ENCODE measurements at places on chromosomes 12 and 14. TPM values are rescaled to one million over a fixed set of nuclear protein-coding genes. Genes with fewer than 3 reads are reported as not detected.

The VRK1 gene
- 8.5 TPM for total RNA-seq

DNA sequence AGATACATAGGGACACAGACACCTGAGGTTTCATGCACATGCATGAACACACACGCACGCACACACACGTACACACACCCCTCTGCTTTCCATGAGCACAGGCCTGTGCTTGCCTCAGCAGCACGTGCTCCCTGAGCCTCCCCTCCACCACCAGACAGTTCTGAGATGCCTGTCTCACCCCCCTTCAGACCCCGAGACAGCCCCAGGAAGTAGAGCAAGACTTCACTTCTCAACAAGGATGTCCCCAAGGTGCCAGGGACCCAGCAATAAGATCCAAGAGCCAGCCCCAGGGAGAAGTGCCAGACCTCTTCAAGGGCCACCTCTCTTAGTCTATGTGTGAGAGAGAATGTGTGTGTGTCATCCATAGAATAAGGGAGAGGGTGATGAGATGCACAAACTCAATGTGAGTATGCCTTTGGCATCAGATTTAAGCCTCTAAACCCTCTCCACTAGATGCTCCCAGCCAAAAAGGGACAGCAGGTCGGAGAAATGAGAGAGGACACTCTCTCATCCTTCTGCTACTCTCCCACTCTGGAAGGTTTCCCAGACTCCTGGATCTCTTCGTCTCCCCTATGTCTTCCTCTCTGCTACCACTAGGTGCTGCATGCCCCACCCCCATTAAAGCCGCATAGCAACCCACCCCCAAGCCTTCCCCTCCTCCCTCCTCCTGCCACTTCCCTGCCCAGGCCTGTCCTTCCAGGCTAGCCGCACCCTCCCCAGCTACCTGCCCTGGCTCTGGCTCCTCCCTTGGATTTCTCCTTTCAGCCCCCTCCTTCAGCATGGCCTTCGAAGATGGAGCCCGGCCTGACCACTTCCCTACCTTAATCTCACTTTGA, 7.7 kb downstream of the RARG start:
- no peak for DNase-seq
- H3K27me3 ChIP-seq, result no peaks in the 10 kb centered on the region
- H3K4me3 ChIP-seq, result no peak overlapping the region
- H3K27ac ChIP-seq, result no peak overlapping the region
- H3K36me3 ChIP-seq, result no peaks in the 10 kb centered on the region

DNA sequence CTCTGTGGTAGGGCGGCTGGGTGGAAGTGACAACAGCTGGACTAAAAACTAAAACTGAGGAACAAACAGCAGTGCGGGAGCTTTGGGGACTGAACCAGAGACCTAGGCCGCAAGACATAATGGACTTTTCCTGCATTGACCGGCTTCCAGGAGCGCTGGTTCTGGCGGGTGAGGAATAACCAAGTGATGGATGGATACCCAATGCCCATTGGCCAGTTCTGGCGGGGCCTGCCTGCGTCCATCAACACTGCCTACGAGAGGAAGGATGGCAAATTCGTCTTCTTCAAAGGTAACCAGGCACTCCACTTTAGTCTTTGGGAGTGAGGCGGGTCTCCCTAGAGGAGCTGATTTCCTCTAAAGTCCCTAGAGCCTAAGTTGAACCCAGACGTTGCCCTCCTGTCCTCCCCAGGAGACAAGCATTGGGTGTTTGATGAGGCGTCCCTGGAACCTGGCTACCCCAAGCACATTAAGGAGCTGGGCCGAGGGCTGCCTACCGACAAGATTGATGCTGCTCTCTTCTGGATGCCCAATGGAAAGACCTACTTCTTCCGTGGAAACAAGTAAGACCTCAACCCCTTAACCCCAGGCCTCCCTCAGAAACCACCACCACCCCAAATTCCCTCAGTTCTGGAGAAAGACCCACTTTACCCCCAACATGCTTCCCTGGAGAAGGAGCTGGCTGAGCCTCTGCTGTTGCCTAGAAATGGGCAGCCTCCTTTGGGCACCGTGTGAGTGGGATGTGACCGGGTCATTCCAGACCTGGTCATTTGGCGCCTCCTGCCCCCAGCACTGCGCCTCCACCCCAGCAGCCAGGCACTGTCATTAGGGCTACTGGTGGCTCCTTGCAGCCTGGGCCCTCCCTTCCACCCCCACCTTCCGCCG, 8.1 kb downstream of the MMP14 start:
- no peaks in the 10 kb centered on the region for H3K36me3 ChIP-seq
- no peak for DNase-seq
- H3K4me1 ChIP-seq, result no peaks in the 10 kb centered on the region
- H3K4me3 ChIP-seq, result no peak overlapping the region

GRCh38 chr14:94992046-94992445, 165.3 kb downstream of the DICER1 start:
- no peaks in the 10 kb centered on the region for H3K4me1 ChIP-seq
- no peak overlapping the region for H3K27ac ChIP-seq

DNA sequence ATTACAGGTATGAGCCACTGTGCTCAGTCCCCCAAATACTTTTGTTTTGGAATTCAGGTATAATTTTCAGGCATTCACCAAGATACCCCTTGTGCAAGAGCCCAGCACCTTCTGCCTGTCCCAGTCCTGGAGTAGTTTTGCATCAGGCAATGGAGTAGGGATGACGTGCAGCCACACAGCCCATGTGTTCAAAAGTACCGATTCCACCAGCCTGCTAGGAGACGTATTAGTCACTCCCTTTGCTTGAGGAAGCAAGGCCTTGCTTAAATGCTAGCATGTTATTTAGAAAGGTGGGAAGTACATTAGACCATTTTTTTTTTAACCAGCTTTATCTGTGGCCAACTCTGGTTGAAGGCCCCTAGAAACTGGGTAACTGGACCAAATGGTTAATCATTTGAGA, 15.0 kb upstream of the GALNT16 start:
- peaks cover 9% of the 10 kb centered on the region for H3K36me3 ChIP-seq
- H3K27ac ChIP-seq, result no peak overlapping the region
- H3K4me1 ChIP-seq, result no peaks in the 10 kb centered on the region
- H3K4me3 ChIP-seq, result no peak overlapping the region
- no peak for DNase-seq

GRCh38 chr14:64500088-64500487, 3.5 kb downstream of the ZBTB25 start:
- H3K4me3 ChIP-seq, result no peak overlapping the region
- H3K27me3 ChIP-seq, result no peaks in the 10 kb centered on the region
- H3K4me1 ChIP-seq, result peaks cover 19% of the 10 kb centered on the region
- H3K36me3 ChIP-seq, result no peaks in the 10 kb centered on the region
- no peak for DNase-seq

DNA sequence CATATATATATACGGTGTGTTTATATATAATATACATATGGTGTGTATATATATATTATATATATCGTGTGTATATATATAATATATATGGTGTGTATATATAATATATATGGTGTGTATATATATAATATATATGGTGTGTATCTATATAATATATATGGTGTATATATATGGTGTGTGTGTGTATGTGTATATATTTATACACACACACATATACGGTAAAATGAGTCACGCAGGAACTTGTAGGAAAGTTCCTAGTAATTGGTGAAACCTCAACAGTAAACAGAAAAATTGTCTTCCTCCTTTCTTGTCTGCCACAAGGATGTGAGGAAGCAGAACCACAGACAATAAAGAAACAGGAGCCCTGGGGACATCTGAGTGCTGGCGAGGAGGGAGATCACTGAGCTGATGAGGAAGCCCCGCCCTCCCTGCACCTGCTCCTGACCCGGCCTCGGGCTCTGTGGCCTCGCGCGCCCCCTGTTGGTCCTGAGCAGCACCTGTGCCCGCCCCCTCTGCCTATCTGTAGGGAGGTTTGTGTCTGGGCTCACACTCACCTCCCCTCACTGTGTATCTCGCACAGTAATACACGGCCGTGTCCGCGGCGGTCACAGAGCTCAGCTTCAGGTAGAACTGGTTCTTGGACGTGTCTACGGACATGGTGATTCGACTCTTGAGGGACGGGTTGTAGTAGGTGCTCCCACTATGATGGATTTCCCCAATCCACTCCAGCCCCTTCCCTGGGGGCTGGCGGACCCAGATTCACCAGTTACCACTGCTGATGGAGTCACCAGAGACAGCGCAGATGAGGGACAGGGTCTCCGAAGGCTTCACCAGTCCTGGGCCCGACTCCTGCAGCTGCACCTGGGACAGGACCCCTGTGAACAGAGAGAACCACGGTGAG, 1079.4 kb downstream of the TMEM121 start:
- peak; percentile 87 for DNase-seq
- H3K27me3 ChIP-seq, result no peaks in the 10 kb centered on the region
- no peak overlapping the region for H3K27ac ChIP-seq
- H3K4me3 ChIP-seq, result no peak overlapping the region
- no peaks in the 10 kb centered on the region for H3K4me1 ChIP-seq

The LYZ gene
- total RNA-seq, result 107 TPM

DNA sequence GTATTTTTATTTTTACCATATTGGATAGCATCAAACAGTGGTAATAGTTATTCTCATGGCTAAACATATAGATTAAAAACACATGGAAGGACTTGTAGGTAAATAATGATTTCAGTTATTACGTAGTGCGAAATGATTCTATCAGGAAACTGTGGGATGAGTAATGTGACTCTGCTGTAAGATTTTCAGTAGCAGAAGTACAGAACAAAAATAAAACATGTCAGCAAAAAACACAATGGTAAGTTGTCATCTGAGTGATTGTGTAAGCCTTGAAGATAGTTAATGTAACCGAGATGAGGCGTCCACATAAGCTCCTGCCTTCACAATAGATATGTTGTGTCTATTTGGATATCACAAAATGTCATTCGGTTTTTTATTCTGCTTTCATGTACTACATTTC, 99.8 kb downstream of the BORCS5 start:
- H3K27ac ChIP-seq, result peak overlapping the region; percentile 40
- no peaks in the 10 kb centered on the region for H3K27me3 ChIP-seq

- H3K4me3 ChIP-seq, result no peak overlapping the region
- H3K27me3 ChIP-seq, result no peaks in the 10 kb centered on the region
- no peaks in the 10 kb centered on the region for H3K4me1 ChIP-seq
- no peak overlapping the region for H3K27ac ChIP-seq
- DNase-seq, result no peak
Measured at GRCh38 chr12:99170037-99170436, 477.5 kb upstream of the GARIN6 start.

- H3K36me3 ChIP-seq, result no peaks in the 10 kb centered on the region
- H3K4me3 ChIP-seq, result no peak overlapping the region
- H3K27ac ChIP-seq, result no peak overlapping the region
- no peak for DNase-seq
- H3K27me3 ChIP-seq, result no peaks in the 10 kb centered on the region
Measured at GRCh38 chr12:33555128-33555527, 115.5 kb upstream of the SYT10 start.

DNA sequence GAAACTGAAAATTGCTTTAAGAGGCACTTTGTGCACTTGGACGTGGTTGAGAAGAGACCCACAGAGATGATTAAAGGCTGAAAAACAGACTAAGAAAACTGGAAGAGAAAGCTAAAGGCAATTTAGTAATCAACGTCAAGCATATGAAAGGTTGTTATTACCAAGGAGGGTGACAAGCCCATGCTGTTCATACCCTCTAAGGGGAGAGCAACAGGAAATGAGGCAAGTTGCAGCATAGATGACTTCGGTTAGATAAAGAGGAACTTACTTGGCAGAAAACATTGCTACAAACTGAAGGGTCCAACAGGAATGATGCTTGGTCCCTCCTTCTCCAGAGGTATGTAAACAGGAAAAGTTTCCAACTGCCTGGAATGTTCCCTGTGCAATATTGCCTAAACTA, 107.8 kb downstream of the DUSP6 start:
- no peak overlapping the region for H3K27ac ChIP-seq
- H3K27me3 ChIP-seq, result no peaks in the 10 kb centered on the region
- H3K4me3 ChIP-seq, result no peak overlapping the region
- no peaks in the 10 kb centered on the region for H3K36me3 ChIP-seq
- no peak for DNase-seq

DNA sequence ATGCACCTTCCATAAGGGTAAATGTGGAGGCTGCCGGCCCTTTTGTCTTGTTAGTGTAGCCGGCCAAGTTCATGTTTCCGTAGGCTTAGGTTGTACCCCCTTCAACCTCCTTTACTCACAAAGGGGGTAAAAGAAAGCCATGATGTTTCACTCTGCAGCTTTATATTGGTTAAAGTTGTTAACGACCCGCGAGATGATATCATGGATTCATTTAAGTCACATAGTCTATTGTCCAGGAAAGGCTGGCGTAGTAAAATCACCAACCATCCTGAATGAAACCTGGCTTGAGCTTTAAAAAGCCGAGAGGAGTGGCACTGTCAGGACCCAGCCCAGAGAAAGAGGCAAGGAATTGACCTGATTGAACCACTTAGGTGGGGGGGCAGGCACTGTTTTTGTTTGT, 1.3 kb downstream of the UNG start:
- H3K27ac ChIP-seq, result peak overlapping the region; percentile 86
- H3K4me3 ChIP-seq, result peak overlapping the region; percentile 82
- no peaks in the 10 kb centered on the region for H3K36me3 ChIP-seq
- H3K4me1 ChIP-seq, result no peaks in the 10 kb centered on the region

DNA sequence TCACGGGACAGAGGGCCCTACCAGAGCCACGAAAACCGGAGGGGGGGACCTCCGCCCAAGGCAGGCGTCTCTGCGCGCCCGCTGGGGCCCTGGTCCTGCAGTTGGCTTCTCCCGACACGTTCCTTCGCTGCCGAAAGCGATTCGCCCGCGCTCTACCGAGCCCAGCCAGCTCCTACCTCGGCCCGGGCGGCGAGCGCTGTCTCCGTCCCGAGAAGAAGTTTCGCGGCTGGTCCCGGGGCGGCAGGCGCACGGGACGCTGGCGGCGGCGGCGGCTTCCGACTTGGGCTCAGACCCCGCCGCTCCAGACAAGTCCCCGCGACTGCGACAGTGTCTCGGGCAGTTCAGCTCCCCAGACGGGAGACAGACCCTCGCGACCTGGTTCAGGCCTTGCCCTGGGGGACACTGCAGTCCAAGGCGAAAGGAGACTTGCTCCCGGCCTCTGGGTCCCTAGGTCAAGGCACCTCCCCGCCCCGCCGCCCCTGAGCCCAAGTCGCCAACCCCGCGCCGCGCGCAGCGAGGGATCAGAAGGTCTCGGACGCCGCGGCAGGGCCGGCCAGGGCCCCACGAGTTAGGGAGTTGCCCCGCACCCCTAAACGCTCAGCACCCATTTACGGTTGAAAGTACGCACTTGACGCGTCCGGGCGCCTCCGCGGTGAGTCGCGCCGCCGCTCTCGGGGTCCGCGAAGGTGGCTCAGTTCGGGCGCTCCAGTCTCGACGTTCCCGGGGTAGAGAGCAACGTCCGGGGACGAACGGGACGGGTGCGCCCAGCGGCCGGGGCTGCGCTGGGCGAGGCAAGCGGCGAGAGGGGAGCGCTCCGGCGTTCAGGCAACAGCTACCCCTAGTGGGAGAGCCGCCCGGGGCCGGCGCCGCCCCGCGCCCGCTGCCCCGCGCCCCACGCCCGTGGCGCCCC, 1.4 kb upstream of the DIO3 start:
- H3K27me3 ChIP-seq, result peaks cover 32% of the 10 kb centered on the region
- peak overlapping the region; percentile 26 for H3K27ac ChIP-seq
- no peaks in the 10 kb centered on the region for H3K36me3 ChIP-seq
- no peak for DNase-seq
- peaks cover 3% of the 10 kb centered on the region for H3K4me1 ChIP-seq

GRCh38 chr14:74638066-74638465, 26.0 kb upstream of the LTBP2 start:
- no peak overlapping the region for H3K27ac ChIP-seq
- H3K27me3 ChIP-seq, result no peaks in the 10 kb centered on the region
- H3K4me1 ChIP-seq, result no peaks in the 10 kb centered on the region

Data from Peyer's patch (tissue), 4 donors.